Right cardiac atrium (tissue), 5 donors: ENCODE measurements at places on chromosomes 5 and 9. TPM values are rescaled to one million over a fixed set of nuclear protein-coding genes. Genes with fewer than 3 reads are reported as not detected.

DNA sequence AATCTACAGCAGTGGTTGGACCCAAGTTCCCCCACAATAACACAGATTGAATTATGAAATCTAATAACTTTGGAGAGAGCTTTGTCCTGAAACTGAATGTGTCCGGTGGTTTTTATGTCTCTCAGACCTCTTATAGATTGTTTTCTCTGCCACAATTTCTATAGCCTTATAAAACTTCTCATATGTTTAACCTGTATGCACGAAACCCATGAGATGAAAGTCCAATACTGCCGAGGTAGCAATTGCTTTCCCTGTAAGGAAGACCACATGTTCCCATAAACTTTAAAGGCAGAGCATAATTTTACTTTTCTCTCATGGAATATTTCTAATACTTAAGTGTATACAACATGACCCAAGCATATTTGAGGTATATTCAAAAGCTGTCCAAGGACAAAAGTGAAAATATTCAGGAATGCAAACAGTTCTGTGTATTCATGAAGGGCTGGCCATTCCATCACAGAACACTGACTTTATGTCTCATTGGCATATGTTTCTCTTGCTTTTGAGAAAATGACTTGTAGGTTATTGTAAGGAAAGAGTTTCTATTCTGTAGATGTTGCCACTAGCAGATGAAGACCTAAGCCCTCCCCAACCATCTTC lies 94.4 kb upstream of the TLE4 start:
- no peak for DNase-seq

GRCh38 chr5:76735762-76736545 lies 20.0 kb downstream of the F2R start:
- no peak for DNase-seq

DNA sequence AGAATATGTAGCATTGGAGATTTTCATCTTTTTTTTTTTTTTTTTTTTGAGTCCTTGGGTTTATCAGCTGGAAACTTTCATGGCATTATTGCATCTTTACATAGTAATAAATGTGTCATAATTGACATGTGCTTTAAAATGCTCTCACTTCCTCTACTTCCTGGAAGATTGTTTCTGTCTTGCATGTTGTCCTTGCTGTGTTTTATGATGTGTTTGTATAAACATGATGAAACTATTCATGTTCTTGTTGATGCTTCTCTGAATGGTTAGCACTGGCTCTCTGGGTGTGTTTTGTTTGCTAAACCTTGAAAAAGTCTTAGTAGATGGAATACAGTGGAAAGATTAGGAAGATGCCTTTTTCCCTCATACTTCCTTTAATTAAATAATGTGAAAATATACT lies 87.9 kb downstream of the IQGAP2 start:
- no peak for DNase-seq

DNA sequence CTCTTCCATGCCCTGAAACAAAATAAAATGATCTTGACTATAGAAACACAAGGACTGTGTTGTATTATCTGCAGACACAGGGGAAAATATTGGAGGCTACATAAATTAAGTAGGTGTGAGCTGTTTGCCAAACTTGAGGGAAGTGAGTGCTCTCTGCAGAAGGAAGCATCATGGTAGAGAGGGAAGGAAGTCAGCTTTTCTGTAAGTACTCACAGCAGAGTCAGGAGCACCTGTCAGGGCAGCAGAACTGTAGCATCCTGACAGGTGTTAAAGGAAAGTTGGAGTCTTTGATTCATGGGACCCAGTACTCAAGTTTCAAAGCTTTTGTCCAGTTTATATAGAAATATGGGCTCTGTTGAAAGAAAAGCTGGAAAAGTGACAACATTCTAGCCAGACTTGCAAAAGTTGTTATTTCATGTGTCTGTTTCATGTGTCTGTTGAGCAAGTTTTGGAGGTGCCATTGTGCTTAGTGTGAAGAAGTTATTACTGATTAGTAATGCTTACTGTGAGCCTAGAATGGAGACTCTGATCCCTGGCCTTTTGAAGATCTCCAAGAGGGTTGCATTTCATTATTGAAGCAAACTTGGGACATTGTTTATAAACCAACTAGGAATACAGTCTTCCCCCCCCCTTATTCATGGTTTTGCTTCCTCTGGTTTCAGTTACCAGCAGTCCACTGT lies 194.7 kb downstream of the SPATA31D1 start:
- no peak for DNase-seq

- no peak for DNase-seq
Observed at GRCh38 chr9:125341566-125341965, 79.9 kb downstream of the GAPVD1 start.

DNA sequence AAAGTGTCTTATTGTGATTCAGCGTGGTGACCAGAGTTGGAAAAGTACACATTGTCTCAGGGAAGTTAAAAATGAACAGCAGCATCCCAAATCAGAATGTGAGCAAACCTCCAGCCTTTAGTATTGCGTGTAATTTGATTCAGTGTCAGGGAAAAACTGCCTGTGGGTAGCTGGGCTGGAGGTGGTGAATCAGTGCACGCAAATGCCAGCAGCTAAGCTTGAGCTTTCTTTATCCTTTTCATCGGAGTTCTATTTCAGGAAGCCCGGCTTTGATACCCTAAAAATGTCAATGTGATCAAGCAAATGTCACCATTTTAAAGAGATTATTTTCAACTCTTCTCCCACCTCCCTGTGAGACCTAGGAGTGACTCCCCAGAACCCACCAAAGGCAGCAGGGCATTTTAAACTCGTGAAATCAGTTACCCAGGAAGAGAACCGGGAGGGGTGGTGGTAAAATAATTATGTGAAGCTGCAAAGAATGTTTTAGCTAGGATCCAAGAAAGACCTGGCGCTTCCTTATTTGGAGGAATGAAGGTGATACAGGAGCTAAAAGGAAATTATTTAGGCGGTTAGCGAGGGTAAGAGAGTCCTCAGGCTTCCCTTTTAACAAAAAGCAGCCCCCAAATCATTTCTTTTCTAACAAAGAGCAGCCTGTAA lies 25.7 kb upstream of the C5orf47 start:
- DNase-seq = no peak

The CKMT2 gene
- total RNA-seq = 816 TPM

The GLRA1 gene
- not detected for total RNA-seq

The SELENOP gene
- total RNA-seq = 260 TPM

The TRIM36 gene
- 0.49 TPM for total RNA-seq

The SLC46A2 gene
- total RNA-seq = not detected

The LCN10 gene
- total RNA-seq = 14.1 TPM
